Erythroblast (primary cell): ENCODE measurements at places on chromosomes 13 and 19.

GRCh38 chr19:46728693-46729339, 11.9 kb upstream of the PRKD2 start:
- DNase-seq = peak; percentile 78

DNA sequence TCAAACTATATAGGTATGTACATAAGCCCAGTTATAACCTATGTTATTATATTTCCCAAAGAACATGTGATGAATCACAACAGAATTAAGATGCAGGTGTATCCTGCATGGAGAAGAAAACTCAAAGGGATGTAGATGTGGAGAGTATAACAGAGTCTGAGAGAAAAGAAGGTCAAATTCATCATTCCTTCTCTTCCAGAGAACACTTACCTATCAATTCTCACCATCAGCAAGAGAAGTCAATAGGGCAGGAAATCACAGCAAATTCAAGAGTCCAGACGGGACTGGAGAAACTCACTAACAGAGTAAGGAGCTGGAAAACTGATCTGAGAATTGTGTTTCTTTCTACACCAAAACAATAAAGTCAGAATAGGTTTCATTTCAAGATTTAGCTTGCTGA, 28.4 kb downstream of the DIAPH3 start:
- DNase-seq = no peak

GRCh38 chr13:61954092-61954491, 538.4 kb upstream of the PCDH20 start:
- DNase-seq = peak; percentile 11

DNA sequence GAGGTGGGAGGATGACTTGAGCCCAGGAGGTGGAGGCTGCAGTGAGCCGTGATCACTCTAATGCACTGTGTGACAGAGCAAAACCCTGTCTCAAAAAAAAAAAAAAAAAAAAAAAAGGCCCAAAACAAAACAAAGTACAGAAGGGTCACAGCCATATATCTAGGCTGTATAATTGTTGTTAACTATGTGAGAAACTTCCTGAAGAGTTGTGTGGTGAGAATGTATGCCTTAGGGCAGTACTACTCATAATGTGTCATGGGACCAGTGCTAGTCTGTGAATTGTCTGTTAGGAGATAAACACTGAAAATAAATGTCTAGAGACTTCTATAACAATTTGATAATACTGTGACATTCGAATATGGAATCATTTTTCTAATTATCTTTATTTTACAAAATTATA, 43.1 kb downstream of the PAN3 start:
- DNase-seq = no peak

DNA sequence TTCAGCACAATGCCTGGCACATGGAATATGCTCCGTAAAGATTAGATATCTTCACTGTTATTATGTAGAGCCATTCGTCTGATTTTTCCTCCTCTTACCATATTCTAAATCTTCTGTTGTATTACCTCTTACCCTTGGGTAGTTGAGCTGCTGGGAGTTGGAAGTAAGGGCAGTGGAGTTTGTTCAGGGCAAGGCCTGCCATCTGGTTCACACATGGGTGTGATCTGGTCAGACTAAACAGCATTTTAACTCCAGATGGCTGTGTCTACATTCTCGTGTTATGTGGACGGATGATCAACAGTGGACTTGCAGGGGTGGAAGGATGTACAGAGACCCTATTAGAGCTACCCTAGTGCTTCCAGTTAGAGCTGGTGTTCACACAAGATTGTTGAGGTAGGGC, 164.9 kb downstream of the ZIC5 start:
- DNase-seq = no peak

GRCh38 chr13:114147803-114148520, 15.5 kb upstream of the RASA3 start:
- no peak for DNase-seq

DNA sequence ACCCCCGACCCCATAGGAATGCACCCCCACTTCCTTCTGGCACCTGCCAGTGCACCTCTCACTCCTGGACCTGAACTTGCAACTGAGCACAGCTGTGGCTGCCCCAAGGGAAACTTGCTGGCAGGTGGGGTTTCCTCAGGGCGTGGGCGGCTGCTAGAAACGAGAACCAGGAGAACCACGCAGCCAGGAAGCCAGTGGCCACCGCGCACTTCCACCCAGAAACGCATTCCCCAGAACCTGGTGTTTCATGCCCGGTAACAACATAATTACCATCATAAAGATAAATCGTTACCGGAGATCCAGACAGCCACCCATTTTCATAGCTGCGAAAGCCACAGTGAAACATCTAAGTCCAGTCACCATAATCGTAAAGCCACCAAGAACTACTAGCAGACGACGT, 75.2 kb upstream of the C13orf46 start:
- DNase-seq = no peak

GRCh38 chr19:15702534-15702930, 25.3 kb upstream of the OR10H2 start:
- peak; percentile 57 for DNase-seq

GRCh38 chr13:22496803-22497508, 683.8 kb upstream of the SGCG start:
- DNase-seq = no peak

DNA sequence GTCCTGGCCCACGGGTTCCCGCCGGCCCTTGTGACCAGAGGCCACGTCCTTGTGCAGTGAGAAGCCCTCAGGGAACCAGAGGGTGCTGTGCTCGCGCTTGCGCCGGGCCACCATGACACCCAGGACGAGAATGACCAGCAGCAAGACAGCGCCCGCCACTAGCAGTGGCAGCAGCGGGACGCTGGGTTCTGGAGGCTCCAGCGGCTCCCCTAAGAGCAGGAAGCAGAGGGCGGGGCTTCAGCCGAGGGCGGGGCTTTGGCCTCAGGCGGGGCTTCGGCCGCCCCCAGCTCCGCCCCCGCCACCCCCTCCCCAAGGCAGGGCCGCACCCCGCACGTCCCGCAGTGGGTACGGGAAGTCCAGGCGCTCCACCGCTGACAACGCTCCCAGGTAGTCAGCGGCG, 30.4 kb downstream of the NOTCH3 start:
- DNase-seq = no peak

DNA sequence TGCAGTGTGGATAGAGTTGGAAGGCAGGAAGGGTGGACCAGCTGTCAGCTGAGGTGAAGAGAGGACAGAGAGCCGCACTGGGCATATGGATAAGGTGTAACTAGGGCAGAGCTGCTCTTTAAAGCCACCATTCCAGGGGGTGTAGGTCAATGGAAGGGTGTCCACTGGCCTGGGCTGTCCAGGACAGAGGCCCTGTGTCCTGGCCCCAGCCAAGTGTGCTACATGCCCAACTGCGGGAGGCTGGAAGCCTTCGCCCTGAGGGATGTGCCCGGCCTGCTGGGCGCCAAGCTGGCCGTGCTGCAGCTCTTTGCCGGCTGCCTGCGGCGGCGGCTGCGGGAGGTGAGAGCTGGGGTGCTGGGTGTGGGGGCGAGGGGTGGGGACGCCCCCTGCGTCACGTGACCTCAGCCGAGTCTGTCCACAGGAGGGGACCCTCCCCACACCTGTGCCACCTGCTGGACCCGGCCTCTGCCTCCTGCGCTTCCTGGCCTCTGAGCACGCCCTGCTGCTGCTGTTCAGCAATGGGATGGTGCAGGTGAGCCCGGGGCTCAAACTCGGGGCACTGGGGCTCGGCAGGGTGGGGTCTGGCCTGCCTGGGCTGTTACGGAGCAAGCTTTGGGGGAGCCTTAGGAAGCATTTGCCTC, 9.8 kb downstream of the PLK5 start:
- DNase-seq = no peak

- DNase-seq = no peak
These were observed 127.8 kb upstream of the SPACA7 start for GRCh38 chr13:112248406-112248760.

DNA sequence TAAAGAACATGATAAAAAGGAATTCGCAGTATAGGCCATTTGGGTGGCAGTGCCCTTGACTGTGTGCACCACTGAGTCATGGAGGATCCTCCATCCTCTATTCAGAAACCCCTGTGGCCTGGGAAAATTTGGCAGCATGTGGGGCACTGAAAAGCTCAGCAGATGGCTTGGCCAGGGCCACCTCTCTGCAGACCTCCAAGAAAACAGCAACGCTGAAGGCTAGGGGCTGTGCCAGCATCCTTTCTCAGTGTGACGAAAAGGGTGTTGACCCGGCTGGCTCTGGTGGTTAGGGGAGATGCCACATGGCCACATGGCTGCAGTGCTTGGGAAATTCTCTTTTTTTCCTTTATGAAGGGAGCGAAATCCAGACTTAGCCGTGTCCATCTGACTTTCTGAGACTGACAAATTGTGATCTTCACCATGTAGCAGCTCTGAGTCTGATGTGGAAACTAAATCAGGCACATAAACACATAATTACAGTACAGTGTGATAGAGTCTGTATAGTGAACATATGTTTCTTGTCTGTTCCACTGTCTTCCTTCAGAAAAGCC, 178.0 kb downstream of the KCTD12 start:
- no peak for DNase-seq

GRCh38 chr13:21147827-21148226, 28.5 kb downstream of the SKA3 start:
- no peak for DNase-seq

DNA sequence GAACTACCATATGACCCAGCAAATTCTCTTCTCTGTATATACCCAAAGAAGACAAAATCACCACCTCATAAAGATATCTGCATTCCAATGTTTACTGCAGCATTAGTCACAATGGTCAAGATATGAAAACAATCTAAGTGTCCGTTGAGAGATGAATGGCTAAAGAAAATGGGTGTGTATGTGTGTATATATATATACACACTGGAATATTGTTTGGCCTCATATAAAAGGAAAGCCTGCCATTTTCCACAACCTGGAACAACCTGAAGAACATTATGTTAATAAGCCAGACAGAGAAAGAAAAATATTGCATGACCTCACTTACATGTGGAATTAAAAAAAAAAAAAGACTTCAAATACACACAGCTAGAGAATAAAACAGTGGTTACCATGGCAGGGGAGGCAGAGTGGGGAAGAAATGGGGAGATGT, 29.5 kb upstream of the RBM26 start:
- DNase-seq = no peak

GRCh38 chr19:55101261-55101660, 16.2 kb downstream of the PPP1R12C start:
- no peak for DNase-seq

GRCh38 chr13:41064493-41064892, 3.2 kb downstream of the WBP4 start:
- DNase-seq = no peak

- DNase-seq = no peak
These were observed 23.9 kb upstream of the PSG4 start for GRCh38 chr19:43229315-43229714.

DNA sequence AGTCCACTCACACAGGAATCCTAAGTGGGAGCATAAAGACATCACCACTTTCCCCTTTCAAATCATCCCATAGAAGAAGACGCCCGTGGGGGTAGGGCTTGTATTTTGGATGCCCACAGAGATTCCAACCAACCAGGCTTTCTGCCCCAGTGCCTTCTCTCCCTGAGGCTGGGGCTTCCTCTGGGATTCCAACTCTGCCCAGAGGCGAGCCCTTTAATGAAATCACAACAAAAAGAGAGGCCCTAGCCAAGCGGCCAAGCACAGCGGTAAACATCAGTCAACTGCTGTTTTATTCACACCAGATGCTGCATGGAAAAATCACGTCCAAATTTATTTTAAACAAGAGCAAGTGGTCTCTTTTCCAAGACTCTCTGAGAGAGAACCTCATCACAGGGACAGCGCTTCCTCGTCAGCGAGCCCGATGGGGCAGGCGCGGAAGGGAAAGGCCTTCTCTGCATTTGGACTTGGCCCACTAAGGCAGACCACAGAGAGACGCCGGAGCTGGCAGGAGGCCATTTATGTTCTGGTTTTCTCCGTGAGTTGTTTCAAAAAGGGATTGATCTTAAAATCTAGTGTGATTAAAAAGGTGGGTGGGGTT, 31.5 kb downstream of the ADPRHL1 start:
- no peak for DNase-seq

DNA sequence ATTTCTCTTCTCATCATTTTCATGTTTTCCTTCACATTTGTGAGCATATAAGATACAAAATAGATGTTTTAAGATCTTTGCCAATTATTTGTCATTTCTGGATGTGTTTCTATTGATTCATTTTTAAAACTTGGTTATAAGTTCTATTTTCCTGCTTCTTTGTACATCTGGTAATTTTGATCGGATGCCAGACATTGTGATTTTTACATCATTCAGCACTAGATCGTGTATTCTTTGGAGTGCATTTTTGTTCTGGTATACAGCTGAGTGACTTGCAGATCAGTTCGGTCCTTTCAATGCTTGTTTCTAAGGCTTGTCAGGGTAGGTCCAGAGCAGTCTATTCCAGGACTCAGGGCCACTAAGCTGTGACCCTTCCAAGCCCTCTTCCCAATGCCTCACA, 198.2 kb downstream of the KLF12 start:
- DNase-seq = no peak

GRCh38 chr19:38692458-38693379, 45.3 kb downstream of the ACTN4 start:
- no peak for DNase-seq

DNA sequence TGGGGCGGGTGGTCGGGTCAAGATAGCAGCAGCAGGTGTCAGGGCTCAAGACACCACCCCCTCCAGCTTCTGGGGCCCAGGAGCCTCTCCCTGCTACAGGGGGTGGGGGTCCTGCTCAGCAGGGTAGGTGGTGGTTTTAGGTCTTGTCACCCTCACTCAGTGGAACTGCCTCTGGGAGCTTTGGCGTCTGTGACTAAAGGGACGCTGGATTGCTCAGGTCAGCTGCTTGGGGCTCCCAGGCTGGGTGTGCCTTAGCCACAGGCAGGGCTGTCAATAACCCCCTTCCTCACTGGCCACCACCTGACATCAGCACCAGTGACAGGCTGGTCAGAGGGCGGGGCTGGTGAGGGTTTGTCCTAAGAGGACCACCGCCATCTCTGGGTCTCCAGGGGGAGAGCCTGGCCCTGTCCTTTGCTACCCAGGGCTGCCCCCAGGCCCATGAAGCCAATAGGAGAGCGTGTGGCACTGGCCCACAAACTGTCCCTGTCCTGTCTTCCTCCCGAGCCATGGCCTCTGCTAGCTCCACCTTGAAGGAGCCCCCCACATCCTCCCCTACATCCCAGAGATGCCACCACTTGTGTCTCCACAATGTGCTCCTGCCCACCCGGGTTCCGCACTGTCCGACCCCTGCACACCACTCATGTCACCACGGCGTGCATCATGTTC, 36.4 kb downstream of the MAU2 start:
- no peak for DNase-seq

GRCh38 chr19:55668603-55669348, 6.2 kb upstream of the EPN1 start:
- no peak for DNase-seq
